ENCODE measurements at places on chromosomes 7 and 10.

- no peak for DNase-seq
These were observed 8.4 kb upstream of the MARVELD1 start for GRCh38 chr10:97705006-97705670.

GRCh38 chr10:32271617-32272016, 75.3 kb downstream of the EPC1 start:
- peak; percentile 4 for DNase-seq

- no peak for DNase-seq
These were observed 56.6 kb upstream of the BET1 start for GRCh38 chr7:94060752-94061151.

DNA sequence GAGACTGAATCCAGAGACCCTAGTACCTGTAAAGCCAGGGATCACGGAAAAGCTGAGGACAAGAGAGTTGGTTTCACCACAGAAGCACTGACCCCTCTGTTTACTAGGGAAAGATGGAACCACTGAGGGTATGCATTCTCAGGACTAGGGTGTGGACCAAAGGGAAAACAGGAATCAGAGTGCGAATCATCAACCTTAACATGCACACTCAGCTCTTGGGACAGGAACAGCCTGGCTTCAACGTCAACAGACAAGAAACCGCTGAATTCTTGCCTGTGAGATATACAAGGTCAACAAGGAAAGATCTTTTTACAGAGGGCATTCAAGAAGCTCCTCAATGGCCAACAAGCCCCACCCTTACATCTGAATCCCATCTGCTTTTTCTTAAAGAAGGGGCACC, 14.9 kb downstream of the TNRC18 start:
- no peak for DNase-seq

- DNase-seq: no peak
These were observed 307.1 kb downstream of the MTERF1 start for GRCh38 chr7:91573405-91573804.
